ENCODE measurements at places on chromosomes 11 and 22.

DNA sequence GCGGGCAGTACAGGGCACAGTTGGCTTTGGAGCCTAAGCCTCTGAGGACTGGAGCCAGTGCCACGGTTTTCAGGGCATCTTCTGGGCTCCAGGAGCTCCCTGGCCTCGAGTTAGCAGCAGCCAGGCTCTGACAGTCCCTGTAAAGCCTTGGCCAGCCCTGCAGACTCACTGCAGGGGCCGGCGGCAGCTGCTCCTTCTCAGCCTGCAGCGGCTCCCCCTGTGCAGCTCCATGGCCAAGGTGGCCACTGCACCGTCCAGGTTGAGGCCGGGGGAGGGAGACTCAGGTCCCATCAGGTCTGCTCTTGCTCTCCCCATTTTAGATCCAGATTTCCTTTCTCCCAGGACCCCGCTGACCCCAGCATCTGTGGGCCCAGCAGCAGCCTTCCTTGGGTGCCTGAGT lies 1461.1 kb downstream of the BRD1 start:
- DNase-seq, result no peak

- no peak for DNase-seq
Measured at GRCh38 chr11:17596310-17596669, 49.2 kb downstream of the OTOG start.

- peak; percentile 79 for DNase-seq
Measured at GRCh38 chr11:66126808-66127555, 56.9 kb downstream of the PACS1 start.

DNA sequence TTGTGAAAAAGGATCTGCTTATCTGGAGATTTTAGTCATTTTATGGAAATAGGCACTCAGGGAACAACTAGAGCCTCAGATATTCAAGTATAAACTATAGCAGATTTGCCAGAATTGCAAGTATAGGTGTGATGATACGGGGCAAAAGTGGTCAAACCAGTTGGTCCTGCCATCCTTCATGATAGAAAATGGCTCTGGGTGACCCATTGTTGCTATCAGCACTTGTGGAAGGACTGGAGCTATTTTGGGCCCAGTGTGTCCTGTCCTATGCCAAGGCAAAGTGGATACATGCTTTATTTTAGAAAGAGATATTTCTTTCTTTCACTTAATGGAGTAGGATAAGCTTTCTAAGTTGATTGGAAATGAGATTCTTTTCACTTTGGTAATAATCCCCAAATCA lies 85.2 kb downstream of the PPP6R3 start:
- no peak for DNase-seq

- peak; percentile 89 for DNase-seq
Measured at GRCh38 chr11:65454696-65455456, 32.3 kb downstream of the NEAT1 start.

- no peak for DNase-seq
Measured at GRCh38 chr11:79080551-79080950, 360.3 kb downstream of the TENM4 start.

Measured in fibroblast of skin of right biceps (primary cell).